ENCODE measurements at places on chromosomes 3 and 15.

DNA sequence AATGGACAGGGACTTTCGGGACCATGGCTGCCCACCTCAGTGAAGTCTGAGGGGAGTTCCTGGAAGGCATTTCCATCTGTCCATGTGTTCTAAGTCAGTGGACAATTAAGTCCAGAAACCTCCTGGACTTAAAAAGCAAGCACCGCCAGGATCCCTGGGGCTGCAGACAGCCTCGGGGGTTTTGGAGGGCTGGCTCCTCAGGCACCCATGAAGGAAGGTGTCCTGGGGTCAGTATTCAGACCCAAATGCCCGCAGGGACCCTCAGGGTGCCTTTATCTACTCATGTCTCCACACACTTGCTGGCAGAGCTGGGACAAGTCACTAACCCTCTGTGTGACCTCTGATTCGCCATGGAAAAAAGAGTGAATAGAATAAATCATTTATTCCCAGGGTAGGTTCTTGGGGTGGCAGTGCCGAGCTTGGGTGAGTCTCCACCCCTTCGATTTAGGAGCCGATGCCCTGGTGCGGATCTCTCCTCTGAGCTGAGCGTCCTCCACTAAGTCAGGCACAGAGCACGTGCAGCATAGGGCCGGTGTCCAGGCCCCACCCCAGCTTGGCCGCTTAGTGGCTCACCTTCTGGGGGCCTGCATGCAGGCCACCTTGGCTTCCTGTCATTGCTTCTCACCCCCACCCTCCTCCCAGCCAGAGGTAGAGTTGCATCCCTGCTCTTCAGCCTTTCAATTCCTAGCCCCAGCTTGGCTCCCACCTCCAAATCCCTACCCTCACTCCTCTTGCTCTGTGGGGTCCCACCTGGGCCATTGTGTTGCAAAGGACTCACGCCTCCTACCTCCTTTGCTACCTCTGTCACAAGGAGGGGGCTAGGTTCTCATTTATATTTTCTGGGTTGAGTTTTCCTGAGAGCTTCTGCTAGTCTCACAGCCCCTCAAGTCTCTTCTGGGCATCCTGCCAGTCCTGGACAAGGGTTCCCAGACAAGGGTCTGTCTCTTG, 19.9 kb downstream of the SLC6A6 start:
- no peak for DNase-seq

GRCh38 chr3:61360297-61360965, 109.2 kb upstream of the FHIT start:
- no peak for DNase-seq

DNA sequence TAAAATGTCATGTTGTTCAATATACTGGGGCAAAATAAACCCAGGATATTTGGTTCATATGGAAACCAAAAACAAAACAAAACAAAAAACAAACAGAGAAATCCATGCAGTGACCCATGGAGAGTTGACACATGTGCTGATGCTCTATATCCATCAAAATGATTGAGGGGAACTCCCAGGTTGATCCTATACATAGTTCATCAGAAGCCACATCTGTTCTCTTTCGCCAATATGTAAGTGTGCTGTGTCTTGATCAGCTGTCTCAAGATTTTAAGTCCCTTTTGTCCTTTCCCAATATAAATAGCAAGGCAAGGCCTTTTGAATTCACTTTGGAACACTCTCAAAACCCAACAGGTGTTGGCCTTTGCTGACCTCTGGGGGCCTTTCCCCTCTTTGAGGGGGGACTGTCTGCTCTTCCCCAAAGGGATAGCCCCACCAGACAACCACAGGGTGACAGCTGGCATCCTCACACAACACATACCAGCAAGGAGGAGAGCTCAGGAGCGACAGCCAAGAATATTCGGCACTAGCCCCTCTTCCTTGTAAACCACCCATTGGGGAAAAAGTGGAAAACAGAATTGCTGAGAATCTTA, 209.4 kb upstream of the CD96 start:
- DNase-seq = no peak

DNA sequence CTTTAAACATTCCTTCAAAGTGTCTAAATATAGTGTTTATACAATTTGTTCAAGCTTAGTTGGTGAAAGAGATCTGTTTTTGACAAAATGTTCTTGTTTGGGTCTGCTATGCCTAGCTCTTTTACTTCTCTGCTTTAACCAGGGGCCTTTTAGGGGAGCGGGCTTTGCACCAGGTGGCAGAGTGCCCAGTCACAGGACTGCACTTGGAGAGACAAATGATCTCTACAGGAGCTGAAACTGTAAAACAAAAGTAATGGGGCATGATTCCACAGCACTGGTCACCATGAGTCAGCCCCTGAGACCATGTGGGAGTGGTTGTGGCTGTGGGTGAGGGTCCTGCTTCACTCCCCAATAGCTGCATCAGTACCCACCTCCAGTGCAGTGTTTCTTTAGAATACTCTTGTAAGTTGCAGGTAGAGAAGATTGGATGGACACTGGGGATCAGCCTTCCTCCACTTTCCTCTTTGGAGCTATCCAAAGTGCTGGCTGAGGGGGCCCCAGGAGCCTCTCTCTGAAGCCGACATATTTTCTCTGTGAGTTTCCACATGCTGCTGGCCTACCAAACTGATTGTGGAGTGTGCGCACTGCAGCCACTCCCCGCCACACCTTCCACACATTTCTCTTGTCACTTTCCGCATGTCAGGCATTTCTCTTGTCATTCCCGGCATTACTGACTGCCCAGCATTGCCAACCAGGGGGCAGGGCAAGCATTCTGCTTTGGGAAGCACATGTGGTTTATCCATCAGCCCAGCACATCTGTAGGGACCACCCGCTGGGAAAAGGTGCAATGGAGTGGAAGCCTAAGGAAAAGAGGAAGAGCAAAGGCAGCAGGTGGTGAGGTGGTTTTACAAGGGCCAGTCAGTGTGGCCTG, 110.0 kb downstream of the EPHB1 start:
- no peak for DNase-seq

DNA sequence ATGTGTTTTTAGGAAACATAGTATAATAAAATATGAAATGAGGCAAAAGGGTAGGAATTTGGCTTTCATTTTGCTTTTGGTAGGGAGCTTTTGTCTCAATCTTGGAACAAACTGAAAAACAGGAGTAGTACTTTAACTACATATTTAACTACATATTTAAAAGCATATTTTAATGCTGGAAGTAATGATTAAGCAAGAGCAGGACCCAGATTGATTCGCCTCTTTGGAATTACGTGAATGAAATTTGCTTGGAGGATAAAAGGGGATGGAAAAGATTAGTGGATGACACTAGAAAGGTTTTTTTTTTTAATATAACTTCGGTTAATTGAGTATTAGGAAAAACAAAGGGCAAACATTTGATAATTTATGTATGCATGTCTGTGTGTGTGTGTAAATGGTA, 11.2 kb upstream of the TMEM212 start:
- no peak for DNase-seq

DNA sequence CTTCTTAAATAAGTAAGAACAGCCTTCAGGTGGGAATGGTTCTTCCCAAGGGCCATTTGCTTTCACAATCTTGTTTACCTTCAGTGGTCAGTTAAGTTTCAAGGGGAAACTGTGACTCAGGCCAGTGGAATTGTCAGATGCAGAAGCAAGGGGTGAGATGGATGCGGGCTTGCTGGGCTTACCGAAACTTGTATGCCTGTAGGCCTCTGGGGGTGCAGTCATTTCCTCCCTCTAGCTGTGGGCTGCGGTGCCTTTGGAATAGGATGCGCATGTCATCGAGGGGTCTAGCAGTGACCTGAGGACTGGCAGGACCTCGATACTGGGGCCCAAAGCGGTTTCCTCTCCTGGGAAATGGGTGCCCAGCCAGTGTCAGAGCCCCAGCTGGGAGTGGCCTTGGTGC, 121.6 kb downstream of the EEFSEC start:
- DNase-seq = no peak

DNA sequence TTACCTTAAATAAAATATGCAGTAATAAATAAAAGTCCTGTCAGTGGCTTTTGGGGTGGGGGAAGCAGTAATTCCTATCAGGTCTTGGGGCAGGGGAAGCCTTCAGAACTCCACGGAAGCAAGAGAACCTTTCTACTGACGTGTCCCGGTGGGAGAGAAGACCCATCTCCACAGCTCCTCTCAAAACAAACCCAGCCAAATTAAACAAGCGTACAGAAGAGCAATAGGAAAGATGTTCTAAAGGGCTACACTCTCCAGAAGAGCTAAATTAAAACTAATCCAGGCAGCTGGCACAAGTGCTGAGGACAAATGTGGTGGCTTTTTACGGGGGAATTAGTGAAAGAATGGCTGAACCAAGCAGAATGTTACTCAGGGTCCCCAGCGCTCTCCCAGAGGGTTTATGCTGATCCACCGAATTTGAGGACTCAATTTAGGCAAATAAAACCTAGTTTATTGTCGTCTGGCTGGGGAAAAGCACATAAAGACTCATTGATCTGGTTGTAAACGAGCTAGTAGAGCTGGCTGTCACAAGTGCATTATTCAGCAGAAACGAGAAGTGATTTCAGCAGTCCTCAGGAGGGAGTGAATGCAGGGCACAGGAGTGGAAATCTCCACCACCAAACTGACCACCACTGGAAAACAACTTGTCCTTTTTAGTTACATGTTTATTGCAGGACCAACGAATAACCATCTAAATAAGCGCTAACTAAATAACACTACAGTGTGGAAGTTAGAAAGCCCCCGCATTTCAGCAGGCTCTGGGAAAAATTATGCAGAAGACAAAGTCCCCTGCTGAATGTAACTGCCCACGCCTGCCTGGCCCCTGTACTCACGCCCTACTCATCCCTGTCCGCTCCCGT, 13.5 kb downstream of the BFSP2 start:
- DNase-seq = no peak

GRCh38 chr3:62584636-62585035, 211.3 kb upstream of the FEZF2 start:
- no peak for DNase-seq

GRCh38 chr15:40986820-40987219, 33.5 kb downstream of the CHAC1 start:
- no peak for DNase-seq

DNA sequence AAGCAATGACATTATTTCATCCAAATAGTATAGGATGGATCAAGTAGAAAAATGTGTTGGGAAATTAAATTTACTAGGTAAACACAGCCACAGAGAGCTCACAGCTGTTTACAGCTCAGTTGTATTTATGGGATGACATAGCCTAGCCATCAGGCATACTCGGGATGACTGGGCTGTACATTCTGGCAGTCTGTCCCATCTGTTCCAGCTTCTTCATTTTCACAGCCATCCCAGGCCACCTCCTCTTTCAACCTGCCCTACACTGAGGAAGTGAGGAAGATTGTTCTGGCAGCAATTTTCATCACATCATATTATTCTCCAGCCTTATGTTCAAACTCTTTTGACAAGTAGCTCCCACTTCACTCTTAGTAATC, 98.4 kb upstream of the PFN2 start:
- no peak for DNase-seq

DNA sequence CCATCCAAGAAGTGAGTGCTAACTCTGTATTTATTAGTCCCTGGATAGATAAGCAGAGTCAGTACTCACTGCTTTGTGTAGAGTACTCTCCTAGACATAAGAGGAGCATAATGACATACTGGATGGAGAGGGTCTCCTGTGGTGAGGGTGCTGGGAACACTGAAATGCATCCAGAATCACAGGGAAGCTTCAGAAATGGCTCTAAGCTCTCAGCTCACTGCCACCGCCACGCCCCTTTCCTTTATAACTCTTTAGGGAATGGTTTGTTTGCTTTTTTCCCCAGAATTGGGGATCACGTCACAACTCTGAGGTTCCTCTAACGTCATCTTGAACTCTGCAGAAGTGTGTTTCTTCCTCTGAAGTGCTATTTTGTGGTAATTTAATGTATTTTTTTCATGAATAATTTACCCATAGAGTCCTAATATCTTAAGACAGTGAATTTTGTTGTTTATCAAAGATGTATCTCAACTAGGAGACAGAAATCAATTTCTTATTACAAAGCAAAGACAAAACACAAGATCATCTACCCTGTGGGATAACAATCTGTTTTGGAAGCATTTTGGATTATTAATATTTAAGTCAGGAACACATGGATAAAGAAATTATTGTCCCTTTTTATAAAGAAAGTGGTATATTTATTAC, 154.6 kb downstream of the PTPRG start:
- no peak for DNase-seq

GRCh38 chr15:56208641-56209155, 35.0 kb downstream of the RFX7 start:
- DNase-seq = no peak

DNA sequence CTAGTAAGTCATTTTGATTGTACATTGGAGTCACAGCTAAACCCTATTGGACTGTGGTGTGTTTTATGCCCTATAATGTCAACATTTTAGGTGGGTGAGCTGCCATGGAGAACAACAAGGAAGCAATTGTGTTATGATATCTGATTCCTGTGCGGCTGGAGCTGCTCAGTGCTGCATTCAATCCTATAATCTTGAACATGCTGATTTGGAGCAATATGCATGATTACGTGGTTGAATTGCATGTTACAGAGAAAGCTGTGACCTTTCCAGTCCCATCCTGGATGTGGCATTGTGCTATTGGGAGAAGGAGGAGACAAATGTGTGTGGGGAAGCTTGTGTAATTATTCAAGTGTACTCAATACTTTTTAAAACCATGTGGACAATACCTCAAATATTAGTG, 20.1 kb upstream of the C3orf49 start:
- no peak for DNase-seq

DNA sequence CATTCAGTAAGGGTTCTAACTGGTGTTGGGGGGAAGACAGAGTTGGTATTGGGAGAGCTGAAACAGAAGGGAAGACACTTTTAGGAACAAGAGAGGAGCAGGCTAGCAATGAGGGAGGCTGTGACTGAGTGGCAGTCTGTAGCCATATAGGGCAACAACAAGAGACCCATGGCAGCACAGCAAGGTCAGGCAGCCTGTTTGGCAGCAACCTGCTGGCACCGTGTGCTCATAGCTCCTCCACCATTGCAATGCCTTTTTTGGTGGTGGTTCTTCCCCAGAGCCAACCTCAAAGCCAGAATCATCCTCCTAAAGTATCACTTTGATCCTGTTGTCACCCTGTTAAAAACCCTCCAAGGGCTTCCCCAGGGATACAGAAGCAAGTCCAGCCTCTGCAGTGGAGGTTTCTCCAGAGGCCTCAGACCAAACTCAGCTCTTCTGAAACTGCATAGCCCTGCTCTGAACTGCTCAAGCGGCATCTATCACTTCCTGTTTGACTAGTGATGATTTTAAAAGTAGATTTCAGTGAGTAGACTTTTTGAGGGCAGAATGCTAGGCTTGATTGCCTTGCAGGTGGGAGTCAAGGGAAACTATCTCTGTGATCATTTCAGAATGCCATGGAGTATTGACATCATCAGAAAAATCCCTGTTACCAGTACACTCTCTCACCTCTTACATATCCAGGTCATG, 176.9 kb downstream of the STAC start:
- no peak for DNase-seq

- no peak for DNase-seq
Observed at GRCh38 chr3:164235289-164236028, 842.8 kb downstream of the SI start.

GRCh38 chr3:141379250-141379966, 11.1 kb downstream of the ZBTB38 start:
- DNase-seq = peak; percentile 95

Measured in GM12864 (cell line).